ENCODE measurements at places on chromosomes 6 and 20. TPM values are rescaled to one million over a fixed set of nuclear protein-coding genes. Genes with fewer than 3 reads are reported as not detected.

DNA sequence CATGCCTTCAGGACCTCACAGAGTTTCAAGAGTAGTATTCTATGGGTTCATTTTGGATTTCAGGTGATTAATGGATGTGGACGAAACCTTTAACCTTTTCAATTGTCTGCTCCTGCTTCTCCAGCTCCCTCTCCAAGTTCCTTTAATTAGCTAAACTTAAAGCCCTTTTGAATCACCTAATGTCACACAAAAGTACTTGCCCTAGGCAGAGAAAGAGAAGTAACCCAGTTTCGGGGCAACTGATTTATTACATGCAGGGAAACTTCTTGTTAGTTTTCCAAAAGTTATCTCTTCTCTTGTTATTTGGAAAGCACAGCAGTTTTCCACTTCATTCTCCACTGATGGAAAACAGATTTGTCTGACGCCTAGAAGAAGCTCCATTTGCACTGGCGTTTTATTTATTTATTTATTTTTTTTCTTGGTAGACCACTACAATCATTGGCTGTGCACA lies 407.7 kb upstream of the JARID2 start:
- no peaks in the 10 kb centered on the region for H3K36me3 ChIP-seq
- no peaks in the 10 kb centered on the region for H3K27me3 ChIP-seq
- H3K4me3 ChIP-seq: no peak overlapping the region
- no peak overlapping the region for H3K27ac ChIP-seq

DNA sequence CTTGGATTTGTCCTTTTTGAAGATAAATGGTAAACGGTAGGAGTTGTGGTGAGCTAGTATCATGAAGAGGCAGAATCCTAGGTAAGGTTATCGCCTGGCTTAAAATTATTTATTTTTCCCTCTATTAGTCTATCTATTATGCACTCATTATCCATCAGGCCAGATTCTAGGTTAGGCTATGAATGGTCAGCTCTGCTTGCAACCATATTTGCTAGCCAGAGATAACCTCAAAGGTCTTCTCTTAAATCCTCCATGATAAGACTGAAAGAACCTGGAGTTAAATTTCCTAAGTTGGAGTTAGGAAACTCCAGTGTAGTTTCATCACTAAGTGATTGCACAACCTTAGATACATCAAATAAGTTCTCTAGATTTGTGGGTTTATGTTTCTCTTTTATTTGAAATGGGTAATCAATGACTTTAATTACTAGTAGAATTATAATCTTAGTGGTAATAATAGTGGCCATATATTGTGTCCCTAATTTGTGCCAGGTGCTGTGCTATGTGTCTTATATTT lies 302.1 kb upstream of the RUNX2 start:
- H3K36me3 ChIP-seq: no peaks in the 10 kb centered on the region
- no peak overlapping the region for H3K4me3 ChIP-seq
- no peaks in the 10 kb centered on the region for H3K27me3 ChIP-seq
- no peak for DNase-seq
- no peaks in the 10 kb centered on the region for H3K4me1 ChIP-seq
- H3K27ac ChIP-seq: no peak overlapping the region

GRCh38 chr6:123802351-123802696 lies 1.3 kb upstream of the NKAIN2 start:
- H3K36me3 ChIP-seq: no peaks in the 10 kb centered on the region
- H3K4me3 ChIP-seq: no peak overlapping the region
- H3K27me3 ChIP-seq: peaks cover 24% of the 10 kb centered on the region
- peaks cover 5% of the 10 kb centered on the region for H3K4me1 ChIP-seq
- no peak for DNase-seq

GRCh38 chr6:82712389-82712788 lies 348.8 kb downstream of the TPBG start:
- no peaks in the 10 kb centered on the region for H3K4me1 ChIP-seq
- no peaks in the 10 kb centered on the region for H3K36me3 ChIP-seq
- H3K27ac ChIP-seq: no peak overlapping the region
- no peak for DNase-seq
- H3K4me3 ChIP-seq: no peak overlapping the region

DNA sequence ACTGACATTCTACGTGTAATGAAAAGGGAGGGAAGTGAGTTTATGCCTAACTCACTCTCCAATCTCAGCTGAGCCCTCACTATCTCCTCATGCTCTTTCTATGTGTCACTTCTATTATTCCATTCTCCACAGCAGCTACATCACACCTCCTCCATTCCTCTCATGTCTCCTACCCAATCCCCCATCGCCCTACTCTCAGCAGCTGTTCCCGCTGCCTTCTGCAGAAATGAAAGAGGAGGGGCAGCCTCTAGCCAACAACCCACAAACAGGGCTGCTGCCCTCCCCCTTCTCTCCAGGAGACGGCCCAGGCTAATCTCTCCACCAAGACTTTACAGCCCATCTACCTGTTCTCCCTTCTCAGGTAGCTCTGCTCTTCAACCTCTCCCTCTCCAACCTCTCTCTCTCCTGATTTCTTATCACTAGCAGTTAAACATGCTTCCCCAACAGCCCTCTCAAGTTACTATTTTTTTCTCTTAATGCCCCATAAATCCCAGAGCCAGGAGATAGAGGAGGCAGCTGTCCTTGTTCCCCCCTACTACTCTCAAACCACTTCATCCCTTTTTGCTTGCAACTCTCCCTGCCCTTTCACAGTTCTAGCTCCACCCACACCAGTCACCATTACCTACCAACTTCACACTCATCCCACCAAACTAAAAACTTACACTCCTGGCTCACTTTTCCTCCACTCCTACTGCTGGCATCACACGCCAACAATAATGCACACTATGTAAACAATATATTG lies 136.5 kb downstream of the BTBD9 start:
- no peaks in the 10 kb centered on the region for H3K4me1 ChIP-seq
- H3K27ac ChIP-seq: no peak overlapping the region
- no peaks in the 10 kb centered on the region for H3K36me3 ChIP-seq
- H3K27me3 ChIP-seq: no peaks in the 10 kb centered on the region

DNA sequence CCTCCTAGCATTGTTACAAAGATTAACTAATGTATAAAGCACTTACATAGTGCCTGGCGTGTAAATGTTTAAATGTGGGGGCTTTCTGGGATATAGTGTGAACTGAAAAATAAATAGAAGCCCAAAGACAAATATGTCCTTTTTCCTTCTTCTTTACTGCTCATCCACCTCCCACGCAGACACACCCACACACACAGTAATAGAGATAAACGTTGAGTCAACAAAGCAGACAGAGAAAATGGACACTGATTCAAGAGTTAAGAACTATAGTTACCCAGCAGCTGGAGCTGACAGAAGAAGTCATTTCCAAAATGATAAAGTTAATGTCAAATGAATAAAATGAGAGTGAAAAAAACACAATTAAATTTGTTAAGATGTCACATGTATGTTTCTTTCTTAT lies 68.3 kb downstream of the FHL5 start:
- no peak for DNase-seq
- no peak overlapping the region for H3K4me3 ChIP-seq
- H3K36me3 ChIP-seq: no peaks in the 10 kb centered on the region
- H3K27me3 ChIP-seq: no peaks in the 10 kb centered on the region
- no peak overlapping the region for H3K27ac ChIP-seq

- H3K4me3 ChIP-seq: no peak overlapping the region
- peak overlapping the region; percentile 66 for H3K27ac ChIP-seq
- no peaks in the 10 kb centered on the region for H3K27me3 ChIP-seq
- no peaks in the 10 kb centered on the region for H3K36me3 ChIP-seq
These were observed 93.4 kb upstream of the NHSL1 start for GRCh38 chr6:138592749-138593123.

- DNase-seq: no peak
- no peaks in the 10 kb centered on the region for H3K36me3 ChIP-seq
- H3K27ac ChIP-seq: no peak overlapping the region
- no peaks in the 10 kb centered on the region for H3K27me3 ChIP-seq
- no peak overlapping the region for H3K4me3 ChIP-seq
These were observed 95.5 kb upstream of the AGPAT4 start for GRCh38 chr6:161369339-161369738.

DNA sequence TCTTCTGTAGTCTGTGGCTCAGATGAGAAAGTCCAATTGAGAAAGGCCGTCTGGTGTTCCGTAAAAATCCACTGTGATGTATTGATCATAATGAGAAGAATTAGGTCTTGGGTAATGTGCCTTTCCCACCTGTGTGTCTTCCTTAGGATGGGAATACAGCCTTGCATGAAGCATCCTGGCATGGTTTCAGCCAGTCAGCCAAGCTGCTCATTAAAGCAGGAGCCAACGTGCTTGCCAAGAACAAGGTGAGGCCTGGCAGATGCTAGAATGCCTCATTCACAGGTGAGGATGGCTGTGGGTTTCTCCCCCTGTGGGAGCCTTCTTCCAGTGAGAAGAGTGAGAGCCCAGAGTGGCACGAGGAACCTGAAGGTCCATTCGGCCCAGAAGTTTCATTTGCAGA lies 32.7 kb downstream of the LYRM2 start:
- no peaks in the 10 kb centered on the region for H3K36me3 ChIP-seq
- no peak overlapping the region for H3K27ac ChIP-seq
- H3K4me1 ChIP-seq: no peaks in the 10 kb centered on the region
- DNase-seq: no peak

GRCh38 chr20:15380770-15381169 lies 1043.4 kb upstream of the FLRT3 start:
- H3K4me3 ChIP-seq: no peak overlapping the region
- H3K36me3 ChIP-seq: no peaks in the 10 kb centered on the region
- DNase-seq: no peak
- no peaks in the 10 kb centered on the region for H3K27me3 ChIP-seq

GRCh38 chr6:142306736-142307135 lies 4.9 kb downstream of the ADGRG6 start:
- H3K4me3 ChIP-seq: no peak overlapping the region
- no peak for DNase-seq
- H3K27me3 ChIP-seq: no peaks in the 10 kb centered on the region
- no peaks in the 10 kb centered on the region for H3K36me3 ChIP-seq
- no peak overlapping the region for H3K27ac ChIP-seq

- H3K4me1 ChIP-seq: no peaks in the 10 kb centered on the region
- DNase-seq: no peak
- no peaks in the 10 kb centered on the region for H3K36me3 ChIP-seq
- no peak overlapping the region for H3K4me3 ChIP-seq
- no peaks in the 10 kb centered on the region for H3K27me3 ChIP-seq
These were observed 203.5 kb upstream of the TSHZ2 start for GRCh38 chr20:52768694-52769093.

DNA sequence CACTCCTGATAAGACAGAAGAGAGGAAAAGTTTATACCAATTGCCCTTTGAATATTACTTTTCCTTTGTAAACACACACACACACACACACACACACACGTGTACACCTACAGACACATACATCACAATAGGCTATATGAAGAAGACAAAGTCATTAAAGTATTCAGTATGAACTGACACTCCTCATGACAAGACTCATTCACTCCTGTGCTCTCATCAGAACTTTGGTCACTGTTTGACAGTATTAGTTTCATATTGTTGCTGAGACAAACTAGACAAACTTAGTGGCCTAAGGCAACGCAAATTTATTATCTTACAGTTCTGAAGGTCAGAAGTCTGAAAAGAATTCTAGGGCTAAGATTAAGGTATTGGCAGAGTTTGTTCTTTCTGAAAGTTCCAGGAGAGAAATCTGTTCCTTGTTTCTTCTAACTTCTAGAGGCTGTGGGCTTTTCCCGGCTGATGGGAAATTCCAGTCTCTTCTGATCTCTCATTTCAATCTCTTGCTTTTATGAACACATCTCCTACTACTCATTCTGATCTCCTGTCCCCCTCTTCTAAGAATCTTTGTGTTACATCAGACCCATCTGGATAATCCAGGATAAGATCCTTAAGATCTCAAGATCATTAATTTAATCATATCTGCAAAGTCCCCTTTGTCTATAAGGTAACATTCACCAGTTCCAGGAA lies 171.3 kb downstream of the HACE1 start:
- DNase-seq: no peak
- H3K27me3 ChIP-seq: no peaks in the 10 kb centered on the region
- H3K36me3 ChIP-seq: no peaks in the 10 kb centered on the region

GRCh38 chr6:63272397-63272796 lies 47.4 kb downstream of the LGSN start:
- H3K36me3 ChIP-seq: no peaks in the 10 kb centered on the region
- H3K4me3 ChIP-seq: no peak overlapping the region
- H3K27ac ChIP-seq: no peak overlapping the region
- no peaks in the 10 kb centered on the region for H3K27me3 ChIP-seq
- no peak for DNase-seq

GRCh38 chr6:13406781-13407180 lies 78.4 kb upstream of the TBC1D7 start:
- no peaks in the 10 kb centered on the region for H3K27me3 ChIP-seq
- H3K36me3 ChIP-seq: no peaks in the 10 kb centered on the region
- DNase-seq: no peak
- peak overlapping the region; percentile 17 for H3K27ac ChIP-seq
- no peak overlapping the region for H3K4me3 ChIP-seq
- H3K4me1 ChIP-seq: no peaks in the 10 kb centered on the region

DNA sequence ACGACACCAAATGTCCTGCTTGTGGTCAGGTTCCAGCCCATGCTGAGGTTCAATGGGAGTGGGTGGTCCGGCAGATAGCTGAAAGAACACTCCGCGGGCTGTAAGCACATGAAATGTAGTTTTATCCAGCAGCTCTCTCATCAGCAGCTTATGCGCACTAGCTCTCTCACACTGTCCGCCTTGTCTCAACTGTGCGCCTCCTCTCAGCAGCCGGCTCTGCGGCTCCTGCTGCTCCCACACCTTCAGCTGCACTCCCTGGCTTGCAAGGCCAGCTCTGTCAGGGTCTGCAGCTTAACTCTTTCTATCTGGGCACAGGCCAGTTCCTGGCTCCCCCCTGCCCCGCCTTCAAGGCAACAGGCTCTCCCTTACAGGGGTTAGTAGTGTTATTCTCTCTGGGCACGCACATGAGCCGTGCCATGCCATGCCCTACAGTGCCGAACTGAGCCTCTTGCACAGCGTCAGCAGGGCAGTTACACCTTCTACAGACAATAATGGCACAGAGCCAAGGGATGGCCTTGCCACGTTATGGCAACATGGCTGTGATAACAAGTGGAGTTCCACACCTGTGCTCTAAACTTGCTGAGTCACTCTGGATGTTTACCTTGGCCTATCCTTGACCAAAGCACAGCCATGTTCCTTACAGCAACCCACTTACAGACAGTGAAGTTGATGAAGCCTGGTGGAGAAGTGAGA lies 84.0 kb upstream of the LRFN2 start:
- H3K27ac ChIP-seq: no peak overlapping the region
- H3K36me3 ChIP-seq: no peaks in the 10 kb centered on the region
- no peak overlapping the region for H3K4me3 ChIP-seq

- no peaks in the 10 kb centered on the region for H3K27me3 ChIP-seq
- no peaks in the 10 kb centered on the region for H3K4me1 ChIP-seq
- no peak for DNase-seq
- no peak overlapping the region for H3K4me3 ChIP-seq
These were observed 66.5 kb downstream of the PSMG4 start for GRCh38 chr6:3325210-3325609.

Gene SLC4A11
- total RNA-seq: 2.6 TPM

Gene ARID1B
- 71.5 TPM for total RNA-seq

Gene GPR6
- total RNA-seq: not detected

Gene MAP3K5
- 15.3 TPM for total RNA-seq

Gene NFATC2
- total RNA-seq: 5.8 TPM

Gene PCK1
- 272 TPM for total RNA-seq

Gene ABCF1
- total RNA-seq: 43.6 TPM

Gene SLC22A16
- 1.1 TPM for total RNA-seq

Gene RNF39
- 0.93 TPM for total RNA-seq

Gene SERAC1
- 6.2 TPM for total RNA-seq

Gene GGT7
- total RNA-seq: 10.1 TPM

Gene BPIFB4
- not detected for total RNA-seq

Gene TMC2
- 0.25 TPM for total RNA-seq

Gene GHRH
- total RNA-seq: not detected

Measured in colonic mucosa (tissue), 4 donors.